Dorsolateral prefrontal cortex (tissue), 122 donors: ENCODE measurements at places on chromosomes 5 and 9.

GRCh38 chr5:120873083-120873482, 409.0 kb downstream of the PRR16 start:
- DNase-seq, result no peak

DNA sequence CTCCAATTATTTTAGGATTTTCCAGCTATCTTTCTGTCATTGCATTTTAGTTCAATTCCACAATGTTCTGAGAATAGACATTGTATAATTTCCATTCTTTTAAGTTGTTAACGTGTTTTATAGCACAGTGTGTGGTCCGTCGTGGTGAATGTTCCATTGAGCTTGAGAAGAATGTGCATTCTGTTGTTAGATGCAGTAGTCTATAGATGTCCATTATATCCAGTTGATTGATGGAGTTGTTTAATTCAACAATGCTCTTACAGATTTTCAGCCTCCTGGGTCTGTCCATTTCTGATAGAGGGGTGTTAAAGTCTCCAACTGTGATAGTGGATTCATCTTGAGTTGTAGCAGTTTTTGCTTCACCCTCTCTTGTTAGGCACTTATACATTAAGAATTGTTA, 1587.7 kb upstream of the NUDT12 start:
- no peak for DNase-seq

- no peak for DNase-seq
These were observed 161.2 kb downstream of the CPLANE1 start for GRCh38 chr5:37088009-37088408.

DNA sequence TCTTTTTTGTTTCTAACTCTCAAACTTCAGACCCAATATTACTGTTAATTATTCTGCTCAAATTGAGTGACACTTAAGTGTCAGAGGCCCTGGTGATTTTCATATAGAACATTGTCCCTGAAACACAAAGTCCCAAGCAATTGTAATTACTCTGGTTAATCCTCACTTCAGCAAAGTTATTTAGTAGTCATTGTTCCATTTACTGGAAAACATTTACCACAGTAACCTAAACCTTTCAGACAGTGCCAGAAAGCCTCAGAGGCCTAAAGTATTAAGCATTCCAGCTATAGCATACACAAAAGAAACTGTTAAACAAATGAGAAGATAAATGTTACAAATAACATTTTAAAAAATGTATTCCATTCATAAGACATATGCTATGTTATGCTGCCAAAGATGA, 237.2 kb upstream of the CDH6 start:
- no peak for DNase-seq

- no peak for DNase-seq
These were observed at the start of gene SPINK6 for GRCh38 chr5:148202531-148203203. TSS of gene SPINK6 (plus strand) at chr5:148203042. CDS start at chr5:148203097, 55 bp downstream.

DNA sequence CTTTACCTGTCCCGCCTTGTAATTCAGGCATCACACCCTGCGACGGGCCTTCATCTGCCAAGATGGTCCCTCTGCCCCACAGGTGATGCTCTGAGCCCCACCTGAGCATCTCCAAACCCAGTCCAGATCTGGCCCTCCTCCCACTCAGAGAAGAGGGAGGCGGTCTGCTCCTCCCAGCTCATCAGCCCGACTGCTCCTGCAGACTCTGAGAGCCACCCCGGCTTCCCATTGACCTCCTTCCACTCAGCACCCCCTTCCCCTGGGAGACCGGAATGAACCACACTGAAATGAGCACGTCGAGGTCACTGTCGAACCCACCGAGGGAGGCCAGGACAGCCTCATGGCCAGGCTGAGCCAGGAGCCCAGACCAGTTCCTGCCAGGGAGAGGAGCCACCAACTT, 12.8 kb downstream of the ABO start:
- DNase-seq, result no peak

DNA sequence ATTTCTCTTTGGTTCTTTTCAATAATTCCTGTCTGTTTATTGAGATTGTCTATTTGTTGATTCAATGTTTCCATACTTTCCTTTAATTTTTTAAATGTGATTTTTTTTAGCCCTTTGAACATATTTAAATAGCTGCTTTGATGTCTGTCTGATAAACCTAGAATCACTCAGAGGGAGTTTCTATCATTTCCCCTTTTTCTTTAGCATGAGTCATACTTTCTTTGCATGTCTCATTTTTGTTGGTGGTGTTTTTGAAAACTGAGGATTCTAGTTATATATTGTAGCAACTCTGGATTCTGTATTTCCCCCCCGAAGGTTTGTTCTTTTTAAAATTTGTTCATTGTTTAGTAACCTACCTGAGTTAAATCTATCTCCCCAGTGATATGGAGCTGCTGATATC, 24.2 kb upstream of the ZNF618 start:
- no peak for DNase-seq

DNA sequence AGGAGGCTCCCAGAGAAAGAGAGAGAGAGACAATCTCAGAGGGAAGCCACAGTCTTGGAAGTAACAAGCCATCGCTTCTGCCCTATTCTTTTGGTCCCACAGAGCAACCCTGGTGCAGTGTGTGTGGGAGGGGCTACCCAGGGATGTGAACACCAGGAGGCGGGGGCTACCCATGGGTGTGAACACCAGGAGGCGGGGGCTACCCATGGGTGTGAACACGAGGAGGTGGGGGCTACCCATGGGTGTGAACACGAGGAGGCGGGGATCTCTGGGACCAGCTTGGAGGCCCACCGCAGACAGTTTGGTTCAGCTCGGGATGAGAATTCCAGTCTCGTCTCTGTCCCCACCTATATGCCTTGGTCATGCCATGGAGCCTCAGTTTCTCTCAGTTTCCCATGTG, 44.9 kb downstream of the HMCN2 start:
- DNase-seq, result no peak

DNA sequence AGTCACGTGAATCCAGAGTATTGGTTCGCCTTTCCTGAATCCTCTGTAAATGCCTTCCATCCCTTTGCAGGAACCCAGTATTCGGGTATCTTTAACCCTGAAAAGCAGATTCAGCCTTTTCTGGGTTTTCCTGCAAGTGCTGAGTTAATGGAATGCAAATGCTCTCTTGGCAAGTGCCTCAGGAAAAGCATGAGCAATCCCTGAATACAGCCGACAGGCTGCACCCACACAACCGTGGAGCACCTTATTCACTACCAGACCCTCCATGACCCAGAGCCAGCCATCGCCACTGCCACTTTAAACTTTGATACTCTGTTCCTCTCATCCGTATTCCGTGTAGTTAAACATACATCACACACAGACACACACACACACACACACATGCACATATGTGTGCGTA, 54.4 kb downstream of the ZNF622 start:
- no peak for DNase-seq

- no peak for DNase-seq
These were observed 58.1 kb downstream of the DMRT1 start for GRCh38 chr9:899440-900184.

GRCh38 chr5:63831381-63831780, 130.9 kb downstream of the HTR1A start:
- no peak for DNase-seq

- no peak for DNase-seq
These were observed 45.6 kb upstream of the IL17B start for GRCh38 chr5:149424371-149425315.

- DNase-seq, result no peak
These were observed 281.4 kb downstream of the SPOCK1 start for GRCh38 chr5:137217599-137218200.

- no peak for DNase-seq
These were observed 219.5 kb downstream of the KCTD16 start for GRCh38 chr5:144390133-144390532.

GRCh38 chr5:123344816-123345426, 78.3 kb downstream of the CEP120 start:
- no peak for DNase-seq

DNA sequence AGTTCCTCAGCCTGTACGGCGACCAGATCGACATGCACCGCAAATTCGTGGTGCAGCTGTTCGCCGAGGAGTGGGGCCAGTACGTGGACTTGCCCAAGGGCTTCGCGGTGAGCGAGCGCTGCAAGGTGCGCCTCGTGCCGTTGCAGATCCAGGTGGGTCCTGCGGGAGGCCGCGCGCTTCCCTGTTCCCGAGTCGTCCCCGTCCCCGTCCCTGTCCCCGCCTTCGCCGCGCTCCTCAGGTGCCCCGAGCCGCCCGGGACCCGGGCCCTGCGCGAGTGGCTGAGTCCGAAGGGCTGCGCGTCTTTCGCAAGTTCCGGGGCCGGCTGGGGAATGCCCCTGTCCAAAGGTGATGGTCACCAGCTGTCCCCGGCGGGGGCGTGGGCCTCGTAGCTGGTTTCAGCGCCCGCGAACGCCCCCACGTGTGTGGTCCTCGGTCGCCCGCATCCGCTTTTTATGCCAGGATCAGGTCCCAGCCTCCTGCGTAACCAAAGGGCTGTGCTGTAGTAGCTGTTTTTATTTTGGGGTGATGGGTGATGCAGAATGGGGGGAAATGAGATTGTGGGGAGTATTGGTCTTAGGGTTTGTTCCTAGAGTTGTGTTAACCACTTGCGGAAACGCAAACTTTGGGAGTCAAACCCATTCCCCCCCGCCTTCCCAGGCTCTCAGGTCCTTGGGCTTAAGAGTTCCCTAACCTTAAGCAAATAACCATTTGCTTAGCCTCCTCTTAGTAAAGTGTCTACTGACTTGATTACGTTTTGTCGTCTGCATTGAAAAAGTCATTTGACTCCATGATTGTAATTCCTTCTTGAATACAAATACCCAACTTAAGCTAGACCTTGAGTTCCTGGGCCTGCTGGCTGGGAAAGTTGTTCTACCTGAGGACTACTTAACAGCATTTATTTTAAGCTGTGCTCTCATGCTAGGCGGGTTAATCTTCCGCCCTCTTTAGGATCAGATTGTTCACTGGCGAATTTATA, 663 bp downstream of the ISOC1 start:
- peak; percentile 51 for DNase-seq

DNA sequence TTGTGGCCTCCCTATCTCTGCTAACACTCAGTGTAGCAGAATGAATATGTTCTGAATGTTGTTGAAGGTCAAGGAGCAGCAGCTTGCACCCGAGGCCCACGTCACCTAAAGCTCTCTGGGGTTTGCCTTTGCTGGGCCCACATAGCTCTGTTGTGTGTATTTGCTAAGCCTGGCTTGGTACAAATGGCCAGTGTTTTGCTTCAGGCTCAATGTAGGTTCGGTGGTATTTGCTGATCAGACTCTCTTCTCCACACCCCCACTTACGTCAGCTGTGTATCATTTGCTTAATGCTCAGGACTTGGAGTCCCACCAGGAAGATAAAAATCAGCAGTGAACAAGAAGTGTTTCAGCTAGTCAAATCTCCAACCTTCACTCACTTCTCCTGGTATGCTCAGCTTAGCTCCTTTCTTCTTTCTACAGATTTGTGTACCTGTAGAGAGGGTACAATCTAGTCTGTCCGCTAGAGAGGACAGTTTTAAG, 4.8 kb upstream of the RFESD start:
- DNase-seq, result no peak

GRCh38 chr9:18786911-18787650, 245.9 kb downstream of the SAXO1 start:
- no peak for DNase-seq

- DNase-seq, result no peak
These were observed 43.9 kb downstream of the USP20 start for GRCh38 chr9:129879103-129879699.

DNA sequence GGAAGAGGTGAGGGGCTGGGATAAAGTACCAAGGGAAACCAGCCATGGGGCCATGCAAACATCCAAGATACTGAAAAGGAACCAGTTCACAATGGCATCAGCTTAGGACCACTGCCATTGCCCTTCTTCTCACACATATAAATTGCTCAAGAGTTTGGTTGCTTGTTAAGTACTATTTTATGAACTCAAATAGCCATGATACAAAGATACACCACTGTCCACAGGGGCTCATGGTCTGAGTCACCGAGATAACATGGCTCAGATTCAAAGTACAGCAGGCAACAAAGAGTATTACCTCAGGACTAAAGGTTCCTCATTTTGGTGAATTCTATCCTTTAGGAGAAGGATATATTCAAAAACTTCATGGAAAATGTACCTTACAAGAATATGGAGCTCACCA, 55.6 kb downstream of the FANCC start:
- DNase-seq, result no peak

- no peak for DNase-seq
These were observed 227.8 kb upstream of the MAP3K1 start for GRCh38 chr5:56587381-56588130.

DNA sequence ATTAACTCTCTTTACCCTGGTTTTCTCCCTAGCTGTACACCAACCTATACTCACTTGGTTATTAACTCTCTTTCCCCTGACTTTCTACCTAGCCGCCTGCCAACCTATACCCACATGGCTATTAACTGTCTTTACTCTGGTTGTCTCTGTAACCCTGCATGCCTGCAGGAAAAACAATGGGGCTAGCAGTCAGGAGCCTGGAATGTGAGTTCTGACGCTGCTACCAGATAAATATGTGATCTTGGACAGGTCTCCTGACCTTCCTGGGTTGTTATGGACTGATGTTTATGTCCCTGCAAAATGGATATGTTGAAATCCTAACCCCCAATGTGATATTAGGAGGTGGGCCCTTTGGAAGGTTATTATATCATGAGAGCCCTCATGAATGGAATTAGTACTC, 119.2 kb downstream of the SMARCA2 start:
- no peak for DNase-seq

DNA sequence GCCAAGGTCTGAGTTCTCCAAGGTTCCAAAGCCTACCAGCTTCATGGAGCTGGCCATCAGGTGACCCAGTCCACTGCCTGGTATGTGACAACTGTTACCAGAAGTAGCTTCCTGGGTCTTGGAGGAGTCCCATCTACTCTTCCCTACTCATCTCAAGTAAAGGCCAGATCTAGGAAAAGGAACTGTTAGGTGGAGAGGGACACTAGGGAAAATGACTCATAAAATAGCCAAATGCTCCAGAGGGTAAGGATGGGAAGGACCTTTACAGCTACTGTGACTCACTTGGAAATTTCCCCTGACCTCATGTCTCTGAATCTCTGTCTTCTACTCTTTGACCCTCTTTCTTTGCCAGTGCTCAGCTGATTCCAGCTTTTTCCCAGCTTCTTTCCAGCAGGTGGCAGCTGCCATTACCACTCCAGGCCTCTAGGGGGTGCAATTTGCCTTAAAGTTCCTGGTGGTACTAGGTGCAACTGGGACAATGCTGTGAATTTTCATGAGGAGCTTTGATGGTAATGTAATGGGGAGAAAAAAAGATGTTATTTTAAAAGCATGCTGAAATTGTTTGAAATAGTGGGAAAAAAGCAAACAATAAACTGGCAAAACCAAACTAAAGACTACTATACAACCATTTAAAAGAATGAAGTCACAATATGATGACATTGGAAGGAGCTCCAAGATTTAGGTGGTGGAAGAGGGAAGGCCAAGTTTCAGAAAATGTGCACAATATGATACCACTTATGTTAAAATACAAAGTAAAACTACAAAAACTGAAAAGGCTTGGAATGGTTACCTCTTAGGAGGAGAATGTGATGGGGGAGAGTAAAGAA, 27.1 kb upstream of the MYORG start:
- peak; percentile 77 for DNase-seq

DNA sequence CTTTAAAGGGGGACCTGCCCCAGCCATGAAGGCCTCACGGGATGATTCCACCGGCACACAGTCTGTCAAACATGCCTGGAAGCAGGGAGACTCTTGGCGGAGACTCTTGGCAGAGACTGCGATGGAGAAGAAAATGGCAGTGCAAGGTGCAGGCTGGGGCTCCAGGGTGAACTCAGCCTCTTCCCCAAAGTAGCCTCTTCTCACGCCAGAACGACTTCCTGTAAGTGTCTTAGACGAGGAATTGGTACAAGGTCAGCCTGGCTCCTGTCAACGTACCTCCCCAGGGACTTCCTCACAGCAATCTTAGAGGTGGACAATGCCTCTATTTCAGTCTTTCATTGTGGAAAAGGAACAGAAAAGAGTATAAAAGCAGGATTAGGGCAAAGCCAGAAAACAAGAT, 109.3 kb downstream of the UGCG start:
- DNase-seq, result no peak

- no peak for DNase-seq
These were observed 37.4 kb upstream of the SRP19 start for GRCh38 chr5:112823656-112824055.
